ENCODE measurements at places on chromosomes 3 and 15.

- no peak for DNase-seq
Measured at GRCh38 chr3:57646723-57647122, 46.2 kb downstream of the DENND6A start.

- DNase-seq = peak; percentile 30
Measured at GRCh38 chr15:63805993-63806980, 27.5 kb downstream of the HERC1 start.

DNA sequence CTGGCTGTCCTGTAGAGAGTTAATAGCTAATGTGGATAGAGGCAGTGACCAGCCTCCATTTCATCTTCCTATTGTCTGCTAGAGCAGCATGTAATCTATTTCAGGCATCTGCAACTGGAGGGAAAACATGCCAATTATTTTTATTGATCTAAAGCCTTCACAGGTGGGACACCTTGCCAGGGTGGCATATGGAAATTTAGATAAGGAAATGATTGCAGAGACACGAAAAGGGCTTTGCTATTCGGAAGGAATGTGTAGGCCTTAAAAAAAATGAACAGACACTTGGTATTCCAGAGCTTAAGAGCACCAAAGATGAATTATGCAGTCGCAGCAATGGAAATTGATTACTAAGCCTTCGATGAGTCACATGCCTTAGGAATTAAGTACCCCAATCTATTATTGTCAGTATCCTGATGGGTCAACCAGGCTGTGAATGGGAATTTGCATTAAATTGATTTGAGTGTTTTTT lies 454.7 kb downstream of the SQOR start:
- no peak for DNase-seq

- DNase-seq = no peak
Measured at GRCh38 chr3:111874177-111874820, 15.2 kb downstream of the PHLDB2 start.

GRCh38 chr3:9949115-9949514 lies 3.1 kb downstream of the PRRT3 start:
- DNase-seq = no peak
